CD4-positive, alpha-beta T cell treated with Interleukin-17A for 1 hour (primary cell): ENCODE measurements at places on chromosomes 6 and 20.

DNA sequence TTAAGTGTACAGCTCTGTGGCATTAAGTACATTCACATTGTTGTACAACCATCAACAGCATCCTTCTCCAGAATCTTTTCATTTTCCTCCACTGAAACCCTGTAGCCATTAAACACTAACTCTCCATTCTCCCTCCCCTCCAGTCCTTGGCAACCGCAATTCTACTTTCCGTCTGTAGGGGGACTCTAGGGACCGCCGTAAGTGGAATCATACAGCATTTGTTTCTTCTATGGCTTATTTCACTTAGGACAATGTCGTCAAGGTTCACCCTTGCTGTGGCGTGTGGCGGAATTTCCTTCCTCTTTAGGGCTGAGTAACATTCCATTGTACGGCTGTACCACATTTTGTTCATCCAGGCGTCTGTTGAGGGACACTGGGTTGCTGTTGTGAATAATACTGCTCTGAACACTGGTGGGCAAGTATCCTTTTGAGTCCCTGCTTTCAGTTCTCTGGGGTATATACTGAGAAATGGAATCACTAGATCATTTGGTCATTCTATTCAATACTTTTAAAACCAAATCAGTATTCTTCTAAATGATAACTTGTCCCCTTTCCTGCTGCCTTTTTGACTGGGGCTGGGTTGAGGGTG, 50.7 kb downstream of the PPP1R3G start:
- DNase-seq: peak; percentile 41

- DNase-seq: no peak
Measured at GRCh38 chr6:133128191-133128590, 113.0 kb upstream of the EYA4 start.

GRCh38 chr6:33443619-33444504, 10.5 kb upstream of the ZBTB9 start:
- no peak for DNase-seq

DNA sequence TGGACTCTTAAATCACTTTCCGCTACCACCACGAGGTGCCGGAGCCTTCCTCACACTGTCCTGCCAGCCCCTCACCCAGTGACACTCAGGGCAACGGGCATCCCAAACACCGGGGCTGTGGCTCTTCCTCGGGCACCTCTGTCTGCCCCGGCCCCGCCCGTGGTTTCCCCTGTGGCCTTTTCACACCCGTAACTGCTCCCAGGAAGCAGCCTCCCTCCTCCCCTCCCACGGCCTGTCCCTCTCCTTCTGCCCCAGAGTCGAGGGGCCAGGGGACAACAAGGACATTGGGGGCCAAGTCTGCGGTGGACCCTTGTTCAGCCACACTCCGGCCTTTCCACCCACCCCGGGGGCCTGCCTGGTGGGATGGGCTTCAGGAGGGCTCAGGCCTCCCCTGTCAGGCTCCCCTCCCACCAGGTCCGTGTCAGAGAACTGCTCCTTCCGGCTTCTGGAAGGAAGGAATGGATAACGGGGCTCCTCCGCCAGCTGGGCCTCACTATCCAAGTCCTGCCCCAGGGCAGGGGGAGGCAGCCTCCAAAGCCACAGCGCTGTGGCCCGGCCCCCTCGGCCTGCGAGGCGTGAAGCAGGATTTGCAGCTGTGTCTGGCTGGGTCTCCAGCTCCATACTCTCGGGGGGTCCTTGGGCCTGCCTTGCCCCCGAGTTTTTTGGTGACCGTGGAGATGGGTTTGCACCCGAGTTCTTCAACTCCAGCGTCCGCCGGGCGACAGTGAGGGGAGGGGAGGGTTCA, 54.7 kb upstream of the CHRNA4 start:
- no peak for DNase-seq

- DNase-seq: peak; percentile 31
Measured at GRCh38 chr20:35523298-35523888, 6.1 kb downstream of the C20orf173 start.

DNA sequence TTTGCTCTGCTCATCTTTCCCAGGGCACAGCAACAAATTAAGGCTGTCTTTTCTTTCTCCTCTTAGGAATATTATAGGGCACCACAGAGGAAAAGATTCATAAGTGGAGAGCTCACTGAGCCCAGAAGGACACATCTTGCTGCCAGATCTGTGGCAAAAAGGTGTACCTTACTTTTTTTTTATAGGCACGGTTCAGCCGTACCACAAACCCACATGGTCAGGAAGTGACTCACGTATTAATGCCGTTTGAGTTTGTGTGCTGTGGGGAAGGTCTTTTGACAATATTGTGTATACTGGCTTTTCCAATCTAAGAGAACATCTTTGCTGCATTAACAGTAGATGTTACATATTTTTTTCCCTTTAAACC, 28.4 kb downstream of the PAQR8 start:
- DNase-seq: peak; percentile 85

- no peak for DNase-seq
Measured at GRCh38 chr6:166307082-166308032, 835 bp downstream of the PRR18 start.

GRCh38 chr6:4300917-4301316, 165.5 kb upstream of the ECI2 start:
- no peak for DNase-seq

DNA sequence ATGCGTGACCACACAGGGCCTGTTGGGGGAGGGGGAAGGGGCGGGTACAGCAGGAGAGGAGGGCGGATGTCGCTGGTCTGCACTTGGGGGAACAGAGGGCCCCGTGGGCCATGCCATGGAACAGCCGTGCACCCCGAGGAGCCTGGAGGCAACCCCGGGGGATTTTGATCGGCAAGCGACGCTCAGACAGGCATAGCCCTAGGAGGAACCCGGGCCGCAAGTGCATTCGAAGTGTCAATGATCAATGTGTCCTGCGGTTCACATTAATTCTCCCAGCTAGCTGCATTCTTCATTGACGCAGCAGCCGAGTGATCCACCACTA, 772.8 kb upstream of the DEFB115 start:
- DNase-seq: no peak

DNA sequence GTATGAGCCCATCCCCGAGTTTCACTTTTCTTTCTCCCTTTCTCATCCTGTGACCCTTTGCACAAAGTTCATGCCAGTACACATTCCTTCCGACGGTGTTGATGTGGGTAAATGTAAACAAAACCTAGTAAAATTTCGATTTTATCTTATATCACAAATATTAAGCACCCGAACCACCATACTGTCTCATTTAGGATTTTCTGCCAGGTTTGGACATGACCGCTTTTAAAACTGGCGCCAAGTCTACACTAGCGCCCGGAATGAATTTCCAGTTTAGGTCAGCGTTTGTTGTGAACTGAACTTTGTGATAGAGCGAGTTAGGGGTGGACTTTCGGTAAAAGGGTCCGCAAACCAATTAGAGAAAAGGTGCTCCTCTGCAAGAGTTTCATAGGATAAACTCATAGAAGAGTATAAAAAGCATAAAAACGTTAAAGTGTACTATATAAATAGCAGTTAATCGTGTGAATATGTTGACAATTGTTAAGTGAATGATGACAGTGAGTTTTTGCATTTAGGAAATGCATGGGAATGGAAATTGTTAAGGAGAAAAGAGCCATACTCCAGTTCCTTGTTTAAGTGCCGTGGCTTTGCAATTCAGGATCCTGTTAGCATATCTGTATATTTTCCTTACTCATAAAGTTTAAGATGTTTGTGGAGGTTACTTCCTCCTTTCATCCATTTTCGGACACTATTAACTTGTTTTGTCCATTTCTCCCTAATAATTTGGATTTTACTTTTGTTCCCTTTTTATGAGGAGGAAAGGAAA, 937 bp downstream of the AKAP7 start:
- DNase-seq: no peak

DNA sequence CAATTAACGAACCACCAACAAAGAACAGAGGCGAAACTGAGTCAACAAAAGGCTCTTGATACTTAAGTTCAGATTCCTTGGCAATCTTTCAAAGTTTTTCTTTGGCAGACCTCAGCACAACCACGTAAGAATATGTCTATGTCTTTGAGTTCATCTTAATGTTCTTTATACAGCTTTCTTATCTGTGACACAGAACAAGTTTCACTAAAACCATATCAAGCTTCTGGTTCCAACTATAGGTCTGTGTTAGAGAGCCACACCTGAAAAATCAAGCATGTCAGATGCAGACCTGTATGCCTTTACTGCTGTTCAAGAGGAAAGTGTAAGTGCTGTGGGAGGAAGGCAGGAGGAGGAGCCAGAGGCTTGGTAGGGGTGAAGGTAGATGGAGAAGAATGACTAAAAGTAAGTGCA, 271.3 kb downstream of the KHDC1L start:
- DNase-seq: no peak

- DNase-seq: no peak
Measured at GRCh38 chr20:44959082-44959637, 1.0 kb downstream of the TOMM34 start.

- peak; percentile 49 for DNase-seq
Measured at GRCh38 chr20:59042151-59042795, at the start of gene PRELID3B. TSS of gene PRELID3B (minus strand) at chr20:59042786. CDS start at chr20:59042730, 56 bp downstream.

- no peak for DNase-seq
Measured at GRCh38 chr6:53582963-53583362, 38.1 kb upstream of the GCLC start.

- no peak for DNase-seq
Measured at GRCh38 chr6:75503291-75503690, 9.7 kb upstream of the FILIP1 start.

- DNase-seq: no peak
Measured at GRCh38 chr20:62721511-62722370, 13.1 kb downstream of the NTSR1 start.
